ENCODE measurements at places on chromosomes 12 and 14. TPM values are rescaled to one million over a fixed set of nuclear protein-coding genes. Genes with fewer than 3 reads are reported as not detected.

The GRIP1 gene
- 12.6 TPM for total RNA-seq

The HVCN1 gene
- 21.7 TPM for total RNA-seq

The YBX3 gene
- total RNA-seq, result 612 TPM

GRCh38 chr12:92528586-92528985 is 174.2 kb upstream of the PLEKHG7 start:
- DNase-seq, result no peak
- no peak overlapping the region for H3K4me3 ChIP-seq
- no peaks in the 10 kb centered on the region for H3K27me3 ChIP-seq
- no peak overlapping the region for H3K27ac ChIP-seq

DNA sequence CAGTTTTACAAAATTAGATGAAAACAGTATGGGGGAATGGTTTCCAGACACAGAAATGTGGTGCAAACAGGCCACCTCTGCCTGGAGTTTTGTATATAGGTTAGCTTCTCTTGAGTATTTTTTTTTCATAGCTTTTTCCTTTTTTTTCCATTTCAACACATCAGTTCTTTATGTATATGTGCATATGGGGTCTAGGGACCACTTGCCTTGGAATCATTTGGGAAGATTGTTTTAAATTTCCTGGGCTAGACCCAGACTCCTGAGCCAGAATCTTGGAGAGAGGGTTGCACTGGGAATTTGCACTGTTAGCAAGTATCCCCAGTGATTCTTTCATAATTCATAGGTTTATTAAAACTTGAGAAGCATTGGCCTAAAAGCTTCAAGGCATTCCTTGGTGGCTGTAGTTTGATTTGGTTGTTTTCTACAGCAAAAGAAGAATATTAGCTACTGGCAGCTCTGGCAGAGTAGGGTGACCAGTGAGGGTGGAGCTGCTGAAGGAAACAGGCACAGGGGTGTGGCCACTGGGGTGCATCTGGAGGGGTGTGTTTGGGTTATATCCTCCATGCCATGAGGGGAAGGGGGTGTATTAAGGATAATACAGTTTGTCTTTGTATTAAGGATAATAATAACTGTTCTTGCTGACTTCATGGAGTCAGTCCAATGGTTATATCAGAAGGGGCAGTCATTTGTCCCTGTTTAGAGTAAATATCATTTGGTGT is 22.8 kb downstream of the PPP1R36 start:
- no peak overlapping the region for H3K4me3 ChIP-seq
- no peaks in the 10 kb centered on the region for H3K4me1 ChIP-seq
- DNase-seq, result no peak
- H3K27ac ChIP-seq, result peak overlapping the region; percentile 26

- H3K4me1 ChIP-seq, result no peaks in the 10 kb centered on the region
- no peak overlapping the region for H3K27ac ChIP-seq
- H3K36me3 ChIP-seq, result peaks cover 16% of the 10 kb centered on the region
- no peak overlapping the region for H3K4me3 ChIP-seq
- H3K27me3 ChIP-seq, result no peaks in the 10 kb centered on the region
These were observed 81.7 kb downstream of the EEA1 start for GRCh38 chr12:92847368-92847767.

- H3K36me3 ChIP-seq, result no peaks in the 10 kb centered on the region
- no peak overlapping the region for H3K27ac ChIP-seq
- H3K4me1 ChIP-seq, result no peaks in the 10 kb centered on the region
- no peaks in the 10 kb centered on the region for H3K27me3 ChIP-seq
- no peak overlapping the region for H3K4me3 ChIP-seq
These were observed 379.3 kb upstream of the DCN start for GRCh38 chr12:91561958-91562325.

DNA sequence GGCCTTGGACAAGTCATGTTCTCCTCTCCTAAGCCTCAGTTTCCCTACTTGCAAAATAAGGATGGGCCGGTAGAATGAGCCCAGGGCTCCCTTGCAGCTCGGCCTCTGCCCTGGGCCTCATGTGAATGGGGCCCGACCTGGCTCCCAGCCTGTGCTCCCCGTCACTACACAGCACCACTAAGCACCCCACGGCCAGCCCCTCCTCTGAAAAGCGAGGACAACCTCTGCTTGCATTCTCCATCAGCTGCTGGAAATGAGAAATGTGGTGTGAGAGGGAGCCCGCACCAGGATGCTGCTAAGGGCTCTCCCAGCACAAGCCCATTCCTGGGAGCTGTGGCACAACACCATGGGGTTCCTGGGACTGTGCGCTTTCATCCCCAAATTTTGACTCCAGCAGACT is 10.2 kb downstream of the SLC25A47 start:
- H3K27ac ChIP-seq, result no peak overlapping the region
- no peaks in the 10 kb centered on the region for H3K27me3 ChIP-seq
- DNase-seq, result no peak
- H3K4me3 ChIP-seq, result no peak overlapping the region
- H3K4me1 ChIP-seq, result no peaks in the 10 kb centered on the region
- H3K36me3 ChIP-seq, result peaks cover 30% of the 10 kb centered on the region

GRCh38 chr12:102527171-102527720 is 46.9 kb upstream of the IGF1 start:
- no peaks in the 10 kb centered on the region for H3K27me3 ChIP-seq
- H3K4me1 ChIP-seq, result no peaks in the 10 kb centered on the region
- no peaks in the 10 kb centered on the region for H3K36me3 ChIP-seq
- DNase-seq, result no peak
- no peak overlapping the region for H3K4me3 ChIP-seq
